ENCODE measurements at places on chromosomes 13 and 19. TPM values are rescaled to one million over a fixed set of nuclear protein-coding genes. Genes with fewer than 3 reads are reported as not detected.

The ZNF577 gene
- 19.0 TPM for total RNA-seq

The VSIG10L gene
- total RNA-seq = 1.8 TPM

The ZNF112 gene
- total RNA-seq = 8.5 TPM

The ATCAY gene
- total RNA-seq = 0.16 TPM

The OR10H1 gene
- total RNA-seq = 0.09 TPM

DNA sequence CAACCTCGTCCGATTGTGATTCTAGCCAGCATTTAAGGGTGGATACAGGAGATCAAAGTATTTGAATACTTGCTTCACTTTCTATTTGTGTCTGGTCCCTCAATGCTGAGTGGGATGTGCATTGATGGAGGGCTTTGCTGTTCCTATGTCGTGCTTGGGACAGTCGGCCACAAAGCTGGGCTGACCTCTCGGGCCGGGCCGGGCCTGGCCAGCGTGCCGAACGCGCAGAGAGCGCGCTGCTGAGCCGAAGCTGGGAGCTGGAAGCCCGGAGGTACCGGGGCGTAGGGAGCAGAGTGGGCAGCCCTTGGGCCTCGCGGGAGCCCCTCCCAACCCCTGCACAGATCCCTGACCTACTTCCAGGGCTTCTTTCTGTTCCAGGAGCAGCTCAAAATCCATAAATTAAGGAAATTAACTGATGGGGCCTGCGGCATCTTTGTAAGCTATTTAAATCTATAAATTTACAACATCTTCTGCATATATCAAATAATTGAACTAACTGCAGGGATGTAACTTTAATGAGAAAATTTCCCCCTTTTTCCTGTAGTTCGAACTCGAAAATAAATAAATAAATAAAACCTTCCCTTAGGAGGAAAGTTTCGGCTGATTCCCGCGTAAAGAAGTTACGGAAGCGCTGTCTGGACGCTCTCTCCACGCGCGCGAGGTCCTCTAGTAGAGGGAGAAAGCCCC, 1.8 kb upstream of the KCTD15 start:
- H3K4me1 ChIP-seq = peaks cover 11% of the 10 kb centered on the region
- no peaks in the 10 kb centered on the region for H3K36me3 ChIP-seq
- H3K27ac ChIP-seq = peak overlapping the region; percentile 89
- no peak for DNase-seq
- no peaks in the 10 kb centered on the region for H3K27me3 ChIP-seq

DNA sequence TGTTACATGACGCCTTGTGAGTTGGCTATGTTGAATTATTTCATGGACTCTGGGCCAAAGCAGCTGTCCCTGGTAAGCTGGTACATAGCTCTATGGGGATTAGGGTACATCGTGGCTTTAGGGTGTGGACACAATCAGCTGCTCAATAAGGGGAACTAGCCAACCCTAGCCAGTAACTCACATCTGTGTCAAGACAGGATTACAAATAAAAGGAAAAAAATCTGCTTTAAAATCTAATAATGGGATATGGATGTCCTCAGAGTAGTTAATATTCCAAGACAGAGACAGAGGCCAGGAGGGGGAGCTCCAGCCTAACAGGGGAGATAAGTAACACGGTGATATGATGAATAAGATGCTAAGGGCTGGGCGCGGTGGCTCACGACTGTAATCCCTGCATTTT, 21.1 kb upstream of the ZNF766 start:
- no peaks in the 10 kb centered on the region for H3K36me3 ChIP-seq
- H3K27me3 ChIP-seq = no peaks in the 10 kb centered on the region
- no peak overlapping the region for H3K27ac ChIP-seq
- DNase-seq = no peak
- H3K4me1 ChIP-seq = no peaks in the 10 kb centered on the region

DNA sequence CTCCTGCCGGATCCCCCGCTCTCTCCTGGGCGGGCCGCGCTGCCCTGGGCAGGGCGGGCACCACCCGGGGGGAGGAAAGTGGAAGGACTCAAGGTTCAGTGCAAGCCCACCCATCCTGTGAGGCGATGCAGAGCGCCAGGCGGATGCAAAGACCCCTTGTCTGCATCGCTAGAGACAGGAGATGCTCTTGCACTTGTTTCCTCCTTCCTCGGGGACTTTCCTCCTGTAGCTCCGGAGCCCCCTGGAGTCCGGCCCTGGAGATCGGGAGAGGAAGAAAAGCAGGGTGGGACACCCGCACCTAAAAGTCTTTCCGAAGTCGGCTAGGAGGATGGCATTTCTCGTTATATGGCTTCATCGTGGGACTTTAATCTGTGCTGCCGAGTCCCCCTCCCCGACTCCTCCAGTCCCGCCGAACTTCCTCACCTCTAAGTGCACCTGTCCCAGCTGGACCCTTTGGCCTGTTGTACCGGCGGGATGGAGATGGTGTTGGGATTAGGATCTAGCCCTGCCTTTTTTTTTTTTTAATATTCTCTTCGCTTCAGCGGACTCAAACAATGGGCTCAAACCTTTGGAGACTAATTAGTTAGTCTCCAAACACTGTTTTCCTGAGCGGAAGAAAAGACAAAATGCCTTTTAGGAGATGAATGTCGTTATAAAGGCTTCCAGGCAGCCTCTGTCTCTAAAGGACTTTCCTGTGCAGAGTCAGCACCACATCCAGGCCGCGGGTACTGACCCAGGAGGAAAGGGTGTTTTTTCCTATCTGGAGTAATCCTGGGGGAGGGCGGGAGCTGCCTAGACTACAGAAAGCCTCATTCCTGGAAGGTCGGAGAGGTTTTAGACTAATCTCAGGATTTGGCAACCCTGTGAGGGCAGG, 725 bp downstream of the FAM124A start:
- no peaks in the 10 kb centered on the region for H3K4me1 ChIP-seq
- H3K27ac ChIP-seq = no peak overlapping the region
- H3K36me3 ChIP-seq = no peaks in the 10 kb centered on the region
- peaks cover 2% of the 10 kb centered on the region for H3K27me3 ChIP-seq
- DNase-seq = peak; percentile 58

GRCh38 chr13:108087810-108088209, 127.5 kb downstream of the LIG4 start:
- no peak overlapping the region for H3K27ac ChIP-seq
- no peaks in the 10 kb centered on the region for H3K36me3 ChIP-seq
- no peaks in the 10 kb centered on the region for H3K27me3 ChIP-seq
- no peak for DNase-seq
- H3K4me3 ChIP-seq = no peak overlapping the region
- no peaks in the 10 kb centered on the region for H3K4me1 ChIP-seq

DNA sequence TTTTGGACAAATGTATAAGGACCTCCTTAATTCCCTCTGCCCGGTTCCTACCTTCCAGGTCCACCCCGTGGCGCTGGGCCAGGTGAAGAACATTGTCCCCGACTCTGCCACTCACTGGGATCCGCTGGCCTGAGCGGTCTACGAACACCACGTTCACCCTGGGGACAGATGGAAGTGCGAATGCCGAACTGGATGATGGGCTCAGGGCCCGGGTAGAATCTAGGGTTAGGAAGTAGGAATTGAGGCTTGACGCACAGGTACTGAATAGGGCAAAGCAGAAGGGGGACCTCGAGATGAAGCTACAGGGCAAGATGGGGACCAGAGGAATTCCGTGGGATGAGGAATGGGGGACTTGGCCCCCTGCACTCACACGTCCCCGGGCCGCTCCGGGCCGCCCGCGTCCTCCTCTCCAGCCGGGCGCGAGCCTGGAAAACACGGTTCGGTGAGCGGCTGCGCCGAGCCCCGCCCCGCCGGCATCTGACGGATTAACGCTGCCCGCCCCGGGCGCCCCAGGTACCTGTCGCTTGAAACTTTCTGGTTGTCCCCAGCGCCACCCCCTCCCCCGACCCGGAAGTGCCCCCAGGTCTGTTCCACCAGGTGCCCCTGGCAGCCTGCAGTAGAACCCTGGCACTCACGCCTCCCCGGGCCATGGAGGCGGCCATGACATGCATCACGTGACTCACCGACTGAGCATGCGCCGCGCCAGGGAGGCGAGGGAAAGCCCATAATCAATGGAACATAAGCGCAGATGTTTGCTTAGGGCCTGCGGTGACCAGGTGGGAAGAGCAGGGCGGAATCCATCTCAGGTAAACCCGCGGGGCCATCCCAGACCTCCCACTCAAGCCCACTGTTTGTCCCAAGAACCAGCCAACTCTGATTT, at the start of gene FDX2:
TSS of gene FDX2 (minus strand) at position 681 of the 880 bp plus-strand sequence. CDS start at position 662, 19 bp downstream.
- no peaks in the 10 kb centered on the region for H3K27me3 ChIP-seq
- peak; percentile 88 for DNase-seq
